GM12878 (cell line): ENCODE measurements at places on chromosomes 6 and 20.
A peak's percentile ranks its signal among the peaks of the same experiment; 100 is the strongest.

- DNase-seq, result no peak
These were observed 89.3 kb downstream of the HAO1 start for GRCh38 chr20:7850775-7851490.

- no peak for DNase-seq
These were observed 292.1 kb downstream of the LAMA2 start for GRCh38 chr6:129175066-129175465.

- DNase-seq, result no peak
These were observed 14.9 kb upstream of the ZFAND3 start for GRCh38 chr6:37804586-37804985.

GRCh38 chr6:153801917-153802316 is 237.1 kb upstream of the OPRM1 start:
- no peak for DNase-seq

GRCh38 chr20:2814587-2815051 is at the start of gene C20orf141:
C20orf141 (plus strand) TSS chr20:2814987; CDS start chr20:2815185, 198 bp downstream.
- no peak for DNase-seq

GRCh38 chr6:20153194-20153593 is 59.1 kb downstream of the MBOAT1 start:
- no peak for DNase-seq

DNA sequence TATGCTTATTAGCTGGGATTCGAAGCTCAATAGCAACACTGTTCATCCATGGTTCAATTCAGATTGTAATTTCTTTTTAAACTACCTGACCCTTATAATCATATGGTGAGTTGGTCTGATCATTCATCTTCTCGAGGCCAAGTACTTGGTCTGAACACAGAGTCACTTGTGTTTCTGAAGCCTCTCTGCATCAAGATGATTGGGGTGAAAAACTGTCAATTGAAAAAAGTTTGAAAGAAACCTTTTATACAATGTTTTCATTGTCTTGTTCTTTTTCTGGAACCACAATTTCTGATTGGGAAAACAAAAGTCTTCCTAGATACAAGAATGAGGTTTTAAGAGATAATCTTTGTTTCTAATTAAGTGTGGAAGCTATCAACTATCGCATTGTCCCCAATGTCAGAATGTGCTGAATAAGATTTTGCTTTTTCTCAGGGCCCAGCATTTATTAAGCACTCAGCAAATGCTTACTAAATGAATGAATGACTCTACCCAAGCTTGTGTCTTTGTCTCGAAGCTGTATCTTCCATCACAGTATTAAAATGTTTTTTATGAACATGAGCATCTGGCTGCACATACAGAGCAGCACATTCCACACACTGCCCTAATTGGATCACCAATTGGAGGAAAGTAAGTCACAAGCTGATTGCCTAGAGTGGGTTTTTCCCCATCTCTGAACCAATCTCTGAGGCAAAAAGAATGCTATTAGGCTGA is 45.0 kb upstream of the MOXD1 start:
- no peak for DNase-seq

GRCh38 chr6:36873612-36874442 is 776 bp downstream of the PPIL1 start:
- no peak for DNase-seq

GRCh38 chr6:41914869-41915530 is 5.9 kb downstream of the MED20 start:
- no peak for DNase-seq

- no peak for DNase-seq
These were observed 50.4 kb upstream of the SEC63 start for GRCh38 chr6:108008363-108008762.

GRCh38 chr6:43492673-43493072 is 15.3 kb downstream of the TJAP1 start:
- no peak for DNase-seq

GRCh38 chr20:4838526-4838925 is 116.8 kb downstream of the PRND start:
- no peak for DNase-seq

- no peak for DNase-seq
These were observed 30.7 kb upstream of the ZBP1 start for GRCh38 chr20:57650756-57651483.

DNA sequence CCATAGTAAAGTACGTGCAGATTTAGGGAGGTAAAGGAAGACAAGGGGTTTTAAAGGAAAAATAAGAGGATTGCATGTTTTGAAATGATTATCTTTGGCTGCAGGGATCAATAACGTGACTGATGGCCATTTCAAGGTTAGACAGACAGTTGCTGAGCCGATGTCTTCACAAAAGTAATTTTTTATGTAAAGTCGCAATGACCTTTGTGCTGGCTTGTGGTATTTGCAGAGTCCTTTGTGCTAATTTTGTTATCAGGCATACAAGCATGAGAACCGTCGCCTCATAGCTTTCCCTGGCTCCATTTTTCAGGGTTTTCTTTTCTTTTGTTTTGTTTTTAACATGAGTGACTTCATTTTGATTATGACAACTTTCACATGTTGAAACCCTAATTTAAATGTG is 605.7 kb upstream of the GJE1 start:
- DNase-seq, result no peak

GRCh38 chr6:112268654-112269053 is 14.3 kb upstream of the LAMA4 start:
- no peak for DNase-seq

- DNase-seq, result no peak
These were observed 11.6 kb downstream of the SOX4 start for GRCh38 chr6:21605166-21605565.

DNA sequence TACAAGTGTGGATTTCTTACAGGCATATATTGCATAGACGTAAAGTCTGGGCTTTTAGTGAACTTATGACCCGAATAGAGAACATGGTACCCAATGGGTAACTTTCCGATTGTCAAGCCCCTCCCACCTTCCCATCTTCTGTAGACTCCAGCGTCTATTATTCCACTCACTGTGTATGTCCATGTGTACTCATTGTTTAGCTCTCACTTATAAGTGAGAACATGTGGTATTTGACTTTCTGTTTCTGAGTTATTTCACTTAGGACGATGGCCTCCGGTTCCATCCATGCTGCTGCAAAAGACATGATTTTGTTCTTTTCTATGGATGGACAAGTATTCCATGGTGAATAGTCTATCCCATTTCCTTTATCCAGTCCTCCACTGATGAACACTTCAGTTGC is 306.4 kb downstream of the CD83 start:
- no peak for DNase-seq

DNA sequence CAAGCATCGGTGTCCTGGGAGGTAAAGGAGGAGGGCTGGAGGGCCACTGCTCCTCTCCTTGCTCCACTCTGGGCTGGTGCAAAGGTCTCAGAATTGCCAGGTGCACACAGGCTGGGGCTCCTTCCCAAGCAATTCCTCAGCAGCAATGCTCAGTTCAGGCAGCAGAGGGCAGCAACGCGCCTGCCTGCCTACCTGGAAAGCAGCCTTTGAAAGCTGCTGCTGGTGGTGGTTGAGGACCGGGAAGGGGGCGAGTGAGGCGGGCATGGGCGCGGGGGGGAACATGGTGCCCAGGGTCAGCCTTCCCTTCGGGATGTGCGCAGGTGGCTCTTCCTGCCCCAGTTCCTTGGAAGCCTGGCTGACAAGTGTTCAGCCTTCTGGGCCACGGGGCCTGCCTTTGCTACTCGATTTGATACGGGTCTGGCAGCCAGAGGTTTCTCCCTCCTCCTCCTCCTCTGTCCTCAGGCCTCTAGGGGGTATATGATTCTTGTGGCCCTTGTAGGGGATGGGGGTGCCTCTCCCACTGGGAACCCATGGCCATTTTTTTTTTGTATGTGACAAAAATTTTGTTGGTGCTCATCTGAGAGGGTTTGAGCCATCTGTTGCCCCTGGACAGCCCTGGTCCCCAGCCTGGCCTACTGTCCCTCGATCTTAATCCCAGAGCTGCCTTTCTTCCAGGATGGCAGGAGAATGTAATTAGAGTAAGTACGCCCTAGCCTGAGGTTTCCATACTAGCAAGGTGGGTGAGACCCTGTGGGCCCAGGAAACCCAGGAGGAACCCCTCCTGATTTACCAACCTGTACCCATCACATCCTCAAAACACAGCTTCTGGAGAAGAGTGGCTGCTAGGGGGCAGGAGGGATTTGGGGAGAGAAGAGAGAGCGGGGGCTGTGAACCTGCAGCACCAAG is 20.1 kb downstream of the MRPS18A start:
- no peak for DNase-seq

DNA sequence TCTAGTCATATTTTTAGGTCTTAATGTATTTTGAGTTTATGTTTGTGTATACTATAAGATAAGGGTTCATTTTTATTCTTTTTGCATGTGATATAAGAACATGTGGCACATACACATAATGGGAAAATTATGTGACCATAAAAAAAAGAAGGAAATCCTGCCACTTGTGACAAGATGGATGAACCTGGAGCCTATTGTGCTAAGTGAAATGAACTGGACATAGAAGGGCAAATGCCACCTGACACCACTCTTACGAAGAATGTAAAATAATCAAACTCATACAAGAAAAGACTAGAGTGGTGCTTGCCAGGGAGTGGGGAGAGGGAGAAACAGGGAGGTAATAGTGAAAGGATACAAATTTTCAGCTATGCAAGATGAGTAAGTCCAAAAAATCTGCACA is 126.1 kb downstream of the PLEKHG1 start:
- no peak for DNase-seq

- no peak for DNase-seq
These were observed 358.2 kb downstream of the PLCB1 start for GRCh38 chr20:8490076-8490830.

GRCh38 chr6:27133281-27134227 is 113.9 kb upstream of the PRSS16 start:
- DNase-seq, result peak; percentile 63

DNA sequence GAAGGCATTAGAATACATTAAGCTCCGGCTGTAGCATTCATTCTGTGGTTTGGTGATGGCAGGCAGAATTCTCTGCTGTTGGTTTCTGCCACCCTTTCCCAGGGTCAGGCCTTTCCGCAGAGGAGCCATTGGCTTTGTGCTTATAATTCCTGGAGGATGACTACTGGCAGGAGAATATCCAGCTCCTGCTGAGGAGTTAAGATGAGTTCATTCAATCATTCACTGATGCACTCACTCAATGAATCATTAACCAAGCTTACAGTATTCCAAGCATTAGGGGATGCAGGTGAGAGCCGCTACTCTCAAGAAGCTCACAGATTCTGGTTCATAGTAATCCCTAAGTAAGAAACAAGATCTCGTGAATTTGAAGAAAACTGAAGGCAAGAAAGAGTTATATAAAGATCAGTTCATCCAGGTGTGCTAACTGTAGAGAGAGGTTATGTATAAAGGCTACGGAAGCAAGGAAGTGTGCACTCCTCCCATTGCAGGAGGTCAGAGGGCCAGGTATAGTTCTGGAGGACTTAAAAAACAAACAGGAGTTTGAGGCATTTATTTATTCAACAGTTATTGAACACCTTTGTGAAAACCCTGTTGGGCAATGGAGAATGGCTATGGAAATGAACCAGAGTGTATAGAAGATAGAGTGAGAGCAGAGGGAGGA is 75.5 kb downstream of the HMGN3 start:
- no peak for DNase-seq
